ENCODE measurements at places on chromosomes 2 and 18.

DNA sequence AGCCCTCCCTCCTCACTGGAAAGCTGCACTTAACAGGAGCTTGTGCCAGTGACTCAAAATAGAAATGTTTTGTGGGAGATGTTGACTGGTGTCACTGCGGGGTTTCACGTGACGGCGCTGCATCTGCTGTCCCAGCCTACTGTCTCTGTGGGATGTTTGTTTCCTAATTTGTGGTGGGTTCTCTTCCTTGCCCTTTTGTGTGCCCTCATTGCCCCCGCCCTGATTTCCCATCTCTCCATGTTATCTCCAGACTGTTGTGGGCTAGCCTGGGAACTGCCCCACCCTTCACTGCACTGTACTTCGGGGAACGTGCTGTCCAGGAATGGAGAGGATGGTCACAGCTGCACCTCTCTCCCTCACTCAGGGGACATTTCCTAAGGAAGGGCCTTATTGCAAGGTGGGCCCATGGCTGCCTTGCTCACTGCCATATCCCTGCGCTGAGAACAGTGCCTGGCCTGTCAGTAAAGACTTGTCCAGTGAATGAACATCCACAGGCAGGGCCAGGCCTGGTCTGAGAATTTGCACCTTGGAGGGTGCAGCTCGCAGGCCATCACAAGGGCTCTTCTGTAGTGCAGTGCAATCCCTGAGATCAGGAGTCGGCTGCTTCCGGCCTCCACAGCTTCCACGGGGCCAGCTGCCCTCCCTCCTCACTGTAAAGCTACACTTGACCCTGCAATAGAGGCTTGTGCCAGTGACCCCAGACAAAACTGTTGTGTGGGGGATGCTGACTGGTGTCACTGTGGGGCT lies 18.1 kb downstream of the ZAP70 start:
- no peak for DNase-seq

DNA sequence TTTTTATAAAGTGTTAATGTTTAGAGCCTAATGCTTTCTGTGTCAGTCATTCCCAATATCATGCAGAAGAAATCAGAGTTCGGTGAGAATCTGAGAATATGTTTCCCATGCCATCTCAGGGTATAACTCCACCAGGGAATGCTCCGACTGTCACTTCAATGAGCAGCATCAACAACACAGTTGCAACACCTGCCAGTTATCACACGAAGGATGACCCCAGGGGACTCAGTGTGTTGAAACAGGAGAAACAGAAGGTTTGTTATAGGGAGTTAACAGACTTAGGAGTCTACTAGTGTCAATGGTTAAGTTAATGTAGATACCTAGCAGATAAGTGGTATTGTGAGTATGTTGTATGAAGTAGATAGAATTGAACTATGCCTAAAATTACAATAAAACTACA lies 31.0 kb downstream of the VAPA start:
- DNase-seq, result no peak

DNA sequence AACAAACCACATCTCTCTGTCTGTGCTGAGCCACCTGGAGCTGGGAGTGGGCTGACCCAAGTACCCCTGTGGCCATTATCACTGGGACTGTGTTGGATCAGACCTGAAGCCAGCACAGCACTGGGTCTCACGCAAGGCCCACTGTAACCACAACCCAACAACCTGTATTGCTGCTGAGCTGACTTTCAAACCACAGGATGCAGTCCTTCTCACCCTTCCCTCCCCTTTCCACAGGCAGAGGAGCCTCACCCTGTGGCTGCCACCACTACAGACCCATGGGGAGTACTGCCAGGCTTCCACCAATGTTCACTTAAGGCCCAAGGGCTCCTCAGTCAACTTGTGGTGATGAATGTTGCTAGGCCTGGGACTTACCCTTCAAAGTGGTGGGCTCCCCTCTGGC lies 135.7 kb downstream of the DIS3L2 start:
- DNase-seq, result no peak

- DNase-seq, result no peak
Measured at GRCh38 chr2:159225025-159226016, 61.2 kb downstream of the WDSUB1 start.

- no peak for DNase-seq
Measured at GRCh38 chr2:23624378-23624777, 239.4 kb downstream of the KLHL29 start.

DNA sequence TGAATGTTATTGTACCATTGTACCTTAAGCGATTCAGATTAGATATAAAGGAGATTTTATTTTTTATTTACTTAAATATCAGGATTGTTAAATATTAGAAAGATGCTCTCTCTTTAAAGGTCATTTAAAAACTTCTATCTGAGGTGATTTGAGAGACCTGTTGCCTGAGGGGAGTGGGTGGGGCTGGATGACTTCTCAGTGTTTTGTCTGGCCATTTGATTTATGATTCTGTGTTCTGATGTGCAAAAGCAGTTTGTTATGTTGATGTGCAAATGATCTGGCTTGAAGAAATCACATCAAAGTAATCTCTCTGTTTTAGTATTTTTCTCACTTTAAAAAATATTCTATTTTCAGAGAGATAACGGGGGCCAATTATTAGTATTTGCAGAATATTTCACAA lies 370.8 kb downstream of the NUP35 start:
- DNase-seq, result no peak

DNA sequence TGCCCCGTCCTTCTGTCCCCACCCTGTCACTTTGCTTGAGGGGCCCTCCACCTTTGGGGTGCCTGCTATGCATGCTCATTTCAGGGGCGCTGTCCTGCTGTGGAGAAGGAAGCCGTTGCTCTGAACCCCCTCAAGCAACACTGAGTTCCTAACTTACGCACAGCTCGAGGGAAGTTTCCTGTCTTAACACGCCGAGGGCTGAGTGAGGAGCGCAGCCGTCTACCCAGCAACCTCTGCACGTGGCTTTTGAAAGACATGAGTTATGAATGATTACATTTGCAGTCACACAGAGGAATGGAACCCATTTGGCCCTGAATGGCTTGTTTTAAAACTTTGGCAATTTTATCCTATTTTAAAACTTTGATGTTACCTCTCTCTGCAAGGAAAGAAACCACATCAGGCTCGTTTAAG lies 14.0 kb downstream of the RAMP1 start:
- DNase-seq, result no peak

GRCh38 chr2:1306014-1306686 lies 107.1 kb upstream of the TPO start:
- no peak for DNase-seq

- DNase-seq, result no peak
Measured at GRCh38 chr2:146817613-146818012, 1027.2 kb upstream of the ACVR2A start.

- DNase-seq, result no peak
Measured at GRCh38 chr2:197930570-197931278, 126.3 kb downstream of the PLCL1 start.

- DNase-seq, result no peak
Measured at GRCh38 chr2:38201784-38202183, 125.8 kb upstream of the CYP1B1 start.

DNA sequence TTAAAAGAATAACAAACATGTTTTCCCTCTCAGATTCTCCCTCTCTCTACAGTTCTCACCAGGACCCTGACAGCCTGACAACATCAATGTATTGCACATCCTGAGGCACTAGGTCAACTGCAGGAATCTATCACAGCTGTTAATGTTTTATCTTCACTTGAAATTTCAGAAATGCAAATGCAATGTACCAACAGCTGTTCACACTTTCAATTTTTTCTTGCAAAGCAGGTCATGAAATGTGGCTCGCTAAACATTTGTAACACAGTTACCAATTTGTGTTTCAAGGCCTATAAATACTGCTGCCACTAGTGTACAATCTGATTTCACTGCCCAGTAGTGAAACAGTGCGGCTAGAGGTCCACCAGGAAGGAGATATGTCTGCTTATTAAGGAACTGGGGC lies 147.8 kb downstream of the EXOC6B start:
- no peak for DNase-seq

DNA sequence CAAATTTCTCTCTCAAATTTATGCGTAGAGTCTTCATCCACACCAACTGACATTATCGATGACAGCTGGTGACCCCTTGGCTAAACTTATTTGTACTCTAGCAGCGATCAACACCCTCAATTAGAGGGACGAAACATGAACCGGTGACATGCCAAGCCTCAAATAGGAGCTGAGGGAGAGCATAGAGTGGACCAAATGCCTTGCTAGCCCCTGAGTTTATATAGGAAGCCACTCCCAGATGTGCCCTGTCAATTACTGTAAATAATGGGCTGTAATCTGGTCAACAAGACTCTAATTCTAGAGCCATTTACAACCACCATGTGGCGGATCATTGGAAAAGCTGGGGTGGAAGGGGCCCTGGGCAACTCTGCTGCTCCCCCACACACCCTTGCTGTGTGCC lies 47.6 kb upstream of the FHL2 start:
- DNase-seq, result no peak

- DNase-seq, result no peak
Measured at GRCh38 chr2:219562049-219563020, 9.0 kb downstream of the OBSL1 start.

- no peak for DNase-seq
Measured at GRCh38 chr2:28332696-28333095, 60.0 kb upstream of the FOSL2 start.

GRCh38 chr2:100113990-100114433 lies 28.4 kb downstream of the AFF3 start:
- DNase-seq, result no peak

DNA sequence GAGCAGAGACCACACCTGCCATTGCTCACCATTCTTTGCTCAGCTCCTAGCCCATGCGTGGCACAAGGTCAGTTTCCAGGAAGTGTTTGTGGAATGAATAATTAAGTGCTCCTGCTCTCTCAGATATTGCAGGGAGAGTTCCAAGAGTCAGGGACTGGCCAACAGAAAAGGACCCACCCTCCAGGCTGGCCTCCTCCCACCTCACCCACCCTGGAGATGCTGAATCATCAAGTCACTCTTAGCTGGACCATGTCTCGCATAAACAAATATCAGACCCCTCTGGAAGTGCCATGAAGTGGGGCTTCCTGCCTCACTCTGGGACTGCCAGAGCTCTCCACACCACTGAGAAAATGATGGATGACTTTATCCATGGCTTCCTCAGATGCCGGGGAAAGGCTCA lies 256.0 kb downstream of the TNS1 start:
- DNase-seq, result no peak

GRCh38 chr2:105961599-105962146 lies 217.0 kb downstream of the NCK2 start:
- no peak for DNase-seq

DNA sequence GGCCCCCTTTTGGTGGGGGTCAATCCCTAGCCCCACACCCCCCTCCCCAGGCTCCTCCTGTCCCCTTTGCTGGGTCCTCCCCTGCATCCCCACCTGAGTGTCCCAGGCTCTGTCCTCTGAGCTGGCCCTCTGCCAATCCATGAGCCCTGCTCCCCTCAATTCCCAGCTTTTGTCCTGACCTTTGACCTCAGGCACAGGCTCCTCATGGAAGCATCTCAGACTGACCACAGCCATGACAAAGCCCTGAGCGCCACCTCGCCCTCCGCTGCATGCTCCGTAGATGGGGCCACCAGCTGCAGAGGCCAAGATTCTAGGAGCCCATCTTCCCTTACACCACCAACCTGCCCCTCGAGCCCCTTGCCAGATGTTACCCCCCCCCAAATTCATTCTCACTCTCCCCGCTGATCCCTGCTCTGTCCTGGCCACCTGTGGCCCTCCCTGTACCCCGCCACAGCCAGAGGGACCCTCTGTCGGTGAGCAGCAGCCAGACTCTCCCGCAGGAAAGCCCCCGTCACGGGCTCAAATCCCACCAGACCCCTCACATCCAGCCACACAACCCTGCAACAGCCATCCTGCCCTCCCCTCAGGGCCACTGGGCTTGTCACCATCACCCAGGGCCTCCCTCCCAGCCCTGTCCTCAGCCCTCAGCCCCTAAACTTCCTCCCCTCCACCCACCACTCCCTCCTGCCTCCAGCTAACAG lies 206.0 kb downstream of the MGAT5 start:
- no peak for DNase-seq

DNA sequence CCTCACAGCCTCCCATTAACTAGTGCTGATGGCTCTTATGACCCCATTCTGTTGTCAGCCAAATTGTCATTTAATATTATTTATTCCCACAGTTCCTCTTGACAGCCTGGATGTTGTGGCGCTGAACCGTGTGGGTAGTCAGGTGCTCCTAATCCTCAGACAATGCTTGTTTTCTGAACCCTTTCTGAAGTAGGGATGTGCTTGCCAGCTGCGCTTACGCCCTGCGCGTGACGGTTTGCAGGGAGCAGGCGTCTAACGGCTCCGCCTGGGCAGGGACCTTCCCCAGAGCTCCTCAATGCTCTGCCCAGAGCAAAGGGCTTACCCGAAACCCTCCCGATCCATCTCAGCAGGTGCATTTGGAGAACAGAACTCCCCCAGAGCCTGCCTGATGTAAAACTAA lies 358.2 kb upstream of the MYT1L start:
- DNase-seq, result no peak

DNA sequence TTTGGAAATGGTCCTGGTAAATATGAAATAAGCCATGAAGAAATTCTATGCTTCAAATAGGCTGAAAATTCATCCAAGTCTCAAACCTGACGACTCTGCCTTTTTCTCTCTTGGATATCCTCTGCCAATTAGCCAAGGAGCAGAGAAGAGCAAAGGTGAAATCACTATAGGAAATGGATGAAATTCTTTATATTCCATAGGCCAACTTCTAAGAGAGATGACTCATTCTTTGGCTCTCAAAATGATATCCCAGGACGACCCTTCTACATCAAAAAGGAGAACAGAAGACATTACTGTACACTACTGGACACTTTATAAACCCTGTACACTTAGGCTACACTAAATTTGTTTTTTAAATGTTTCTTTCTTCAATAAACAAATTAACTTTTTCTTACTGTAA lies 22.7 kb downstream of the PDE1A start:
- DNase-seq, result no peak

DNA sequence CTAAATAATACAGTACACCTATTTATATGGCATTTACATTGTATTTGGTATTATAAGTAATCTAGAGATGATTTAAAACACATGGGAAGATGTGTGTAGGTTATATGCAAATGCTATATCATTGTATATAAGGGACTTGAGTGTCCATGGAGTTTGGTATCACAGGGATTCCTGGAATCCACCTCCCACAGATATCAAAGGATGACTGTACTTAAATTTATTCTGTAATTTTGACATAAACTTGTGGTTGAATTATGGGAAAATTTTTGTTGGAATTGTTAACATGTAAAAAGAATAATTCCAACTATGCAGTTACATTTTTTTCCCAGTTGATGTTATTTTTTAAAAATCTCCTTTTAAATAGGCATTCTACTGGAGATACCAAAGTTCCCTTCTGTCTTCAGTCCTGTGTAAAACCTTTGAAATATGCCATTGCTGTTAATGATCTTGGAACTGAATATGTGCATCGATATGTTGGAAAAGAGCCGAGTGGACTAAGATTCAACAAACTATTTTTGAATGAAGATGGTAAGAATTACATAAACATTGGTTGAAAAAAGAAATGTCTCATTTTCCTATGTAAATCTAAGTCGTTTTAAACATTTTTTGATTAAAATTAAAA lies 24.1 kb downstream of the GLS start:
- no peak for DNase-seq

Measured in activated effector memory CD4-positive, alpha-beta T cell treated with Interleukin-2 at 50 U/mL for 16 hours (primary cell).